Stomach (tissue), 19 donors: ENCODE measurements at places on chromosomes 4 and X. TPM values are rescaled to one million over a fixed set of nuclear protein-coding genes. Genes with fewer than 3 reads are reported as not detected.

Gene SPANXD
- not detected for total RNA-seq

Gene SSX2
- not detected for total RNA-seq

Gene MTNR1A
- total RNA-seq: not detected

Gene GRK4
- total RNA-seq: 2.2 TPM

Gene CXorf49
- not detected for total RNA-seq

Gene MID1IP1
- total RNA-seq: 69.3 TPM

Gene NPY1R
- total RNA-seq: 9.9 TPM

Gene SLC25A53
- 17.4 TPM for total RNA-seq

Gene TRIM61
- not detected for total RNA-seq

Gene THAP9
- 8.6 TPM for total RNA-seq

Gene FOXO4
- 9.4 TPM for total RNA-seq

Gene PPP2R2C
- total RNA-seq: 1.5 TPM

Gene CXXC4
- total RNA-seq: 18.5 TPM

Gene TRIM2
- 327 TPM for total RNA-seq

Gene HSPA4L
- 0.87 TPM for total RNA-seq

Gene TAF9B
- total RNA-seq: 75.4 TPM

Gene FGF13
- 4.6 TPM for total RNA-seq

Gene TCP11X2
- total RNA-seq: not detected

Gene LRIT3
- total RNA-seq: not detected

Gene PAGE2
- total RNA-seq: not detected

Gene RNF113A
- 16.9 TPM for total RNA-seq

Gene UGDH
- 36.2 TPM for total RNA-seq

Gene MAOB
- 9.3 TPM for total RNA-seq

Gene MND1
- total RNA-seq: 4.4 TPM

Gene TIGD4
- total RNA-seq: not detected

Gene RGN
- 3.5 TPM for total RNA-seq

Gene MAOA
- 134 TPM for total RNA-seq

Gene DDIT4L
- total RNA-seq: 0.55 TPM

Gene CENPVL1
- total RNA-seq: not detected

Gene ADGRG2
- 1.3 TPM for total RNA-seq

Gene VCX
- not detected for total RNA-seq

Gene LANCL3
- total RNA-seq: 0.72 TPM

Gene CT45A3
- not detected for total RNA-seq

Gene KLF8
- 7.2 TPM for total RNA-seq

Gene GPRASP1
- total RNA-seq: 1.7 TPM

Gene FMR1NB
- not detected for total RNA-seq

Gene GSPT2
- total RNA-seq: 3.5 TPM

Gene RNF212
- 1.3 TPM for total RNA-seq

Gene AMMECR1
- 18.4 TPM for total RNA-seq

Gene RGS12
- total RNA-seq: 9.0 TPM

Gene ERCC6L
- not detected for total RNA-seq

Gene PHF8
- total RNA-seq: 62.4 TPM

Gene CAPN6
- total RNA-seq: 2.3 TPM

Gene GRIA3
- 3.3 TPM for total RNA-seq

Gene F8A2
- total RNA-seq: 28.6 TPM

Gene ERVMER34-1
- total RNA-seq: 3.0 TPM

Gene FAM156B
- 26.3 TPM for total RNA-seq

Gene NMU
- total RNA-seq: 0.92 TPM

Gene NOX1
- not detected for total RNA-seq

Gene NUDT10
- not detected for total RNA-seq

Gene CSAG3
- total RNA-seq: not detected

Gene GAB3
- 2.7 TPM for total RNA-seq

Gene ARMCX4
- 4.7 TPM for total RNA-seq

Gene MGAT4D
- total RNA-seq: not detected

Gene OPRPN
- not detected for total RNA-seq

Gene PHKA1
- 2.0 TPM for total RNA-seq

Gene PPID
- total RNA-seq: 11.4 TPM

Gene SATL1
- total RNA-seq: not detected
